ENCODE measurements at places on chromosomes 2 and 18. TPM values are rescaled to one million over a fixed set of nuclear protein-coding genes. Genes with fewer than 3 reads are reported as not detected.
A peak's percentile ranks its signal among the peaks of the same experiment; 100 is the strongest.

GRCh38 chr2:24588294-24588693 is 97.2 kb downstream of the NCOA1 start:
- no peak overlapping the region for H3K27ac ChIP-seq
- peaks cover 16% of the 10 kb centered on the region for H3K36me3 ChIP-seq
- H3K27me3 ChIP-seq = no peaks in the 10 kb centered on the region
- no peak for DNase-seq
- no peak overlapping the region for H3K4me3 ChIP-seq

DNA sequence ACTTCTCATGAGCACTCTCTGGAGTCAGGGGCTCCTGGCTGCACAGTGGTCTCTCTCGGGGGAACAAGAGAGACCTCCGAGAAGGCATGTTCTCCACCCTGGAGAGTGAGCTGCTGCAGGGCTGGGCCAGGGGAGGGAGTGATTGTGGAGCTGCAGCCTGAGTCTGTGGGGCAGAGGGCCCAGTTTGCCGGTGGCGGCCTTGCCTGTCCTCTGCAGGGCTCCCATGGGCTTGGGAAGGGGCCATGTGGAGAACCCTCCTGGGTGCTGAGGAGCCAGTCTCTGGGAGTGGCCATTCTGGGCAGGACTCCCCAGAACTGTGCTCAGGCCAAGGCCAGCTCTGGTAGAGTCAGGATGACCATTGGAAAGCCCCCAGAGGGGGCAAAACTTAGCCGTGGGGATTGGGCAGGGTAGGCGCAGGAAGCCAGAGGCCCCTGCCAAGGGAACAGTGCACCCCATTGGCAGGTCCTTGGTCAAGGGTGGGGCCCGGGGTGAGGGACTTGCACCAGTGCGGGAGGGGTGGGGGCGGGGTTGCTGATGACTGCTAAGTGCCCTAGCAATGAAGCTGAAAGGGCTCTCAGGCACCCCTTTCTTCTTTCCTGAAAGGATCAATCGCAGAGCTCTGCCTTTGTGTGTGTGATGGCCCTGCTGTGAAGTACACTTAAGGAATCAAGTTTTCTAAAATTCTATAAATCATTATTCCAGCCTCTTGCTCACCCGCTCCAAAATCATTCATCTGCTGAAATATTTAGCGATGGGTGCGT is 69.7 kb upstream of the BOD1L2 start:
- no peak for DNase-seq
- no peaks in the 10 kb centered on the region for H3K36me3 ChIP-seq
- no peaks in the 10 kb centered on the region for H3K27me3 ChIP-seq
- H3K4me3 ChIP-seq = no peak overlapping the region
- H3K4me1 ChIP-seq = no peaks in the 10 kb centered on the region
- H3K27ac ChIP-seq = no peak overlapping the region

Gene NOL4
- not detected for total RNA-seq

Gene ADCYAP1
- total RNA-seq = 0.44 TPM

Gene RUFY4
- total RNA-seq = 0.20 TPM

GRCh38 chr2:227402959-227403358 is 15.2 kb upstream of the SCYGR1 start:
- no peaks in the 10 kb centered on the region for H3K36me3 ChIP-seq
- H3K27ac ChIP-seq = no peak overlapping the region
- DNase-seq = no peak
- H3K4me1 ChIP-seq = peaks cover 19% of the 10 kb centered on the region
- H3K4me3 ChIP-seq = no peak overlapping the region
- H3K27me3 ChIP-seq = no peaks in the 10 kb centered on the region

Gene ASPRV1
- total RNA-seq = 1.8 TPM

DNA sequence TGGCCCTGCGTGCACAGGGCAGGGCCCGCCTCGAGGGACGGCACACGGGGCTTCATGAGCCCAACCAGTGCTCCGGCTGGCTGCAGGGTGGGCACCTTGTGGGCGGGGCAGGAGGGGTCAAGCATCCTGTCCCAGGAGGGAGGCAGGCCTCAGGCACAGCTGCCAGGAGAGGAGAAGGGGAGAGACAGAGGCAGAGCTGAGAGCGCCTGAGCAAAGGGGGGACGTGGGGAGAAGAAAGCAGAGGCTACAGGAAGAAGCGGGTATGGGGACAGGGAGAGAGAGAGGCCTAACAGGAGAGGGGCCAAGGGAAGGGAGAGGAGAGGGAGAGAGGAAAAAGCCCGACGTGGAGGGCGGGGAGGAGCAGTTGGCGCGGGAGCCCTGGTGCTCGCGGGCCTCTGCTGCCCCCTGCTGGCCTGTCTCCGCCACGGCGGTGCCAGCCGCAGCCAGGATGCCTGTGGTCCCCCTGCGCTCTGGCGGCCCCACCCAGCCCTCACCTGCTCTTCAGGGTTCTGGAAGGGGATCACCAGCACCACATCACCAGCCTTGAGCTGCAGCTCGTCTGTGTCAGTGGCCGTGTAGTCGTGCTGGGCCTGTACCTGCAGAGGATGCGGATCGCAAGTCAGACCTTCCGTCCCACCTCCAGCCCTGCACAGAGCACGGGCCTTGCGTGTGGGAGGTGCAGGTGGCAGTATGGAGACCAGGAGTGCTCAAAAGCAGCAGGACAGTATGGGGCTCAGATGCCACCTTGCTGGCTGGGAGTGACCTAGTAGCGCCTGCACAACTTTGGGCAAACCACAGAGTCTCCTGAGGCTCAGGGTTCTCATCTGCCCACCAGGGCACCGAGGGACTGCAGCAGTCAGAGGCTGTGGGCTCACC is 56.8 kb downstream of the BIN1 start:
- no peak overlapping the region for H3K4me3 ChIP-seq
- H3K36me3 ChIP-seq = peaks cover 10% of the 10 kb centered on the region
- peaks cover 4% of the 10 kb centered on the region for H3K4me1 ChIP-seq
- H3K27ac ChIP-seq = no peak overlapping the region
- DNase-seq = peak; percentile 93
- no peaks in the 10 kb centered on the region for H3K27me3 ChIP-seq

DNA sequence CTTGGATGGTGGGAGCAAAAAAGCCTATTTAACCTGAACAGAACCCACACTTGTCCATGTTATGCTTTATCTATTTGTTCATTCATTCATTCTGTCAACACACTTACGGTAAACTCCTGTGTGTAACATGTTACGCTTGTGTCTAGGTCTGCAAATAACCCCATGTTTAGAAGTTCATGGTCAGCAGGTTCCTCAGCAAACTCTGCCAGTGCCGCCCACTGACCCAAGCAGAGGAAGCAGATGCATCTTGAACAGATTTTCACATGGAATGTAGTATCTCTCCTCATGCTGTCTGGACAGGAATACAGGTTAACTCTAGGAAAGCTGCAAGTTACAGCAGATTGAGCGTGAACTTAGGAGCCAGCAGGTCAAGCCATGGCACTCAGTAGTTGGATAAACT is 213.7 kb upstream of the COPS8 start:
- H3K27me3 ChIP-seq = no peaks in the 10 kb centered on the region
- H3K4me1 ChIP-seq = peaks cover 22% of the 10 kb centered on the region
- H3K4me3 ChIP-seq = no peak overlapping the region
- H3K36me3 ChIP-seq = no peaks in the 10 kb centered on the region
- peak; percentile 39 for DNase-seq

- DNase-seq = no peak
- no peak overlapping the region for H3K27ac ChIP-seq
- no peak overlapping the region for H3K4me3 ChIP-seq
- no peaks in the 10 kb centered on the region for H3K4me1 ChIP-seq
Observed at GRCh38 chr2:216064014-216064630, 17.5 kb downstream of the PECR start.

DNA sequence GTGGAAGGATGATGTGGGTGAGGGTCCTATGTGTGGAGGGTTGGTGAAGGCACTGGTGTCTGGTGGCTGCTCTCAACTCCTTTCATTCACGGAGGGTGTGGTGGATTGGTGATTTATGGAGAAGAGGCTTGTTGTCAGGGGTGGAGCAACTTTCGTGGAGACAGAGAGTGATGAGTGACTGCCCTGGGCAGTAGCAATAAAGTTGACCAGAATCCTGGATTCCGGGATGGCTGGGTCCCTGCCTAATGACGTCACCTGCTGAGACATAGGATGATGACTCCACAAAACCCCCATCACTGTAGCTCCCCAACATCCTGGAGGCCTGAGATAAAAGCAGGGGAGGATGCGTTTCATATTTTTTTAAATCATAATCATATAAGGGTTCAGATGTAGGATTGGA is 193.0 kb downstream of the ACKR3 start:
- H3K4me3 ChIP-seq = no peak overlapping the region
- H3K27me3 ChIP-seq = no peaks in the 10 kb centered on the region
- no peaks in the 10 kb centered on the region for H3K4me1 ChIP-seq
- H3K27ac ChIP-seq = no peak overlapping the region

GRCh38 chr2:234286118-234286598 is 210.7 kb downstream of the ARL4C start:
- no peaks in the 10 kb centered on the region for H3K36me3 ChIP-seq
- no peak for DNase-seq
- peaks cover 8% of the 10 kb centered on the region for H3K4me1 ChIP-seq
- no peak overlapping the region for H3K4me3 ChIP-seq
- no peak overlapping the region for H3K27ac ChIP-seq
- H3K27me3 ChIP-seq = no peaks in the 10 kb centered on the region

Gene CYS1
- total RNA-seq = 1.0 TPM

Gene RAPH1
- 82.8 TPM for total RNA-seq

DNA sequence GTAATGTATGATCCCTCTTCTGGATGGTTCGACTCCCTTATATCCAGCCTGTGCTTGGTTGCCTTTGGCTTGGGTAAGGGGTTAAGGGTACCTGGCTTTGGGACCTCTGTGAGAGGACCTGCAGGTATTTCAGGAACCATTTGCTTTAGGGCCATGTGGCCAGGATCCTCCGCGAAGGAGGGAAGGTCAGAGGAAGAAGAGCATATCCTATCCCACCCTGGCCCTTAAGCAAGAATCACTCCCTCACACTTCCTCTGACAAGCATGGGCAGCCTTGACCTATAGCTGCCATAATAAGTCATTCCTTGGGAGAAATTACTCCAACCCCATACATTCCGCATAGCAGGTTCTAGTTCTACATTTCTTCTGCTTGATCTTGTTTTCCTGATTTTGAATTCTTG is 59.1 kb upstream of the TXNDC2 start:
- no peaks in the 10 kb centered on the region for H3K27me3 ChIP-seq
- DNase-seq = no peak
- peaks cover 2% of the 10 kb centered on the region for H3K36me3 ChIP-seq
- H3K4me3 ChIP-seq = no peak overlapping the region

Gene MSH6
- total RNA-seq = 23.4 TPM

GRCh38 chr2:142684667-142685066 is 192.8 kb upstream of the KYNU start:
- no peak for DNase-seq
- no peaks in the 10 kb centered on the region for H3K36me3 ChIP-seq
- H3K27me3 ChIP-seq = no peaks in the 10 kb centered on the region
- no peaks in the 10 kb centered on the region for H3K4me1 ChIP-seq

DNA sequence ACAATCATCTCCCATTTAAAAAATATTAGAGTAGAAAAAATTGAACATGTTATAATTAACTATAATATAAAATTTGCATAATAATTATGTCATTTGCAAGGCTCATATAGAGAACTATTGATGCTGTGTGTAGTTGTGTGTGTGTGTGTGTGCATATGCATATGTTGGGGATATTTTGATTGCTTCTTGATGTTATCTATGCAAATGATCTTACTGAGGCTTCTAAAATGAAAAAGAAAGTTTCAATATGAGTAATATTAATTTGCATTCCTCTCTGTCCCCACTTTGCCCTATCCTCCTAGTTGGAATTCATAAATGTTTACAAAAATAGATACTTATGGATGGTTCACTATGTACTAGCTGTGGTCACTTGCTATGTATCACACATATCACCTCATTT is 523.3 kb downstream of the TRIB2 start:
- no peak overlapping the region for H3K27ac ChIP-seq
- DNase-seq = no peak
- no peaks in the 10 kb centered on the region for H3K27me3 ChIP-seq
- no peak overlapping the region for H3K4me3 ChIP-seq
- no peaks in the 10 kb centered on the region for H3K36me3 ChIP-seq

Gene SPEG
- total RNA-seq = 8.9 TPM

- peaks cover 13% of the 10 kb centered on the region for H3K4me1 ChIP-seq
- peak overlapping the region; percentile 43 for H3K27ac ChIP-seq
- no peaks in the 10 kb centered on the region for H3K27me3 ChIP-seq
- H3K36me3 ChIP-seq = no peaks in the 10 kb centered on the region
Observed at GRCh38 chr2:45909677-45910191, 258.3 kb downstream of the PRKCE start.

Gene VSNL1
- not detected for total RNA-seq

- no peak overlapping the region for H3K27ac ChIP-seq
- DNase-seq = peak; percentile 33
- no peaks in the 10 kb centered on the region for H3K4me1 ChIP-seq
Observed at GRCh38 chr2:236498369-236498768, 71.3 kb upstream of the ACKR3 start.

GRCh38 chr2:37468170-37468569 is 123.7 kb downstream of the QPCT start:
- no peak overlapping the region for H3K4me3 ChIP-seq
- peaks cover 12% of the 10 kb centered on the region for H3K4me1 ChIP-seq
- no peaks in the 10 kb centered on the region for H3K36me3 ChIP-seq
- no peak overlapping the region for H3K27ac ChIP-seq

- no peak overlapping the region for H3K4me3 ChIP-seq
- peaks cover 17% of the 10 kb centered on the region for H3K4me1 ChIP-seq
- no peaks in the 10 kb centered on the region for H3K27me3 ChIP-seq
- no peaks in the 10 kb centered on the region for H3K36me3 ChIP-seq
- H3K27ac ChIP-seq = no peak overlapping the region
- no peak for DNase-seq
Observed at GRCh38 chr2:20654535-20654813, 3.6 kb upstream of the HS1BP3 start.

DNA sequence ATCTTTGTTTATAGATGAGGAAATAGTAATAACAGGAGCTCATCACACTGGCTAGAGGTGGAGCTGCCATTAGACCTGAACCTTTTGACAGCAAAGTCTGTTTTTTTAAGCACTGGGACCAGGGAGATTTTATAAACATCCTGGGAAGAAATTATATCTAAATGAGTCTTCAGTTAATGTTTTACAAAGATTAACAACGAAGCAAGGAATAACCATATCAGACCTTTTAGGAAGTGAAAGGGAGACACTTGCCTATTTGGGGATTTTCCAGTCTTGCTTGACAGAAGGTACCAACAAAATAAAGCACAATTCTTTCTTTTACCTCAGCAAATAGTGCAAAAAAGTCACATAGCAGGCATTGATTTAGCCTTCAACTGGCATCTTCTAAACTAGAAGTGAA is 777.0 kb downstream of the CPS1 start:
- no peak overlapping the region for H3K27ac ChIP-seq
- no peak for DNase-seq
- H3K4me3 ChIP-seq = no peak overlapping the region
- no peaks in the 10 kb centered on the region for H3K36me3 ChIP-seq
- H3K4me1 ChIP-seq = no peaks in the 10 kb centered on the region
- no peaks in the 10 kb centered on the region for H3K27me3 ChIP-seq

Gene MC2R
- not detected for total RNA-seq

GRCh38 chr2:122263746-122264145 is 508.3 kb downstream of the TSN start:
- DNase-seq = no peak
- H3K27ac ChIP-seq = no peak overlapping the region
- H3K36me3 ChIP-seq = no peaks in the 10 kb centered on the region
- H3K4me1 ChIP-seq = no peaks in the 10 kb centered on the region
- no peaks in the 10 kb centered on the region for H3K27me3 ChIP-seq
- no peak overlapping the region for H3K4me3 ChIP-seq

GRCh38 chr2:56263876-56264275 is 80.1 kb downstream of the CCDC85A start:
- H3K36me3 ChIP-seq = no peaks in the 10 kb centered on the region
- no peaks in the 10 kb centered on the region for H3K4me1 ChIP-seq
- DNase-seq = no peak
- no peaks in the 10 kb centered on the region for H3K27me3 ChIP-seq

Data from upper lobe of left lung (tissue), 6 donors.